Hematopoietic multipotent progenitor cell treated with erythropoietin and hydrocortisone succinate and interleukin-3 and kit ligand, for 15 days (in vitro differentiated cells): ENCODE measurements at places on chromosomes 2 and 18.

GRCh38 chr2:100409975-100410647, 7.4 kb downstream of the CHST10 start:
- no peak for DNase-seq

DNA sequence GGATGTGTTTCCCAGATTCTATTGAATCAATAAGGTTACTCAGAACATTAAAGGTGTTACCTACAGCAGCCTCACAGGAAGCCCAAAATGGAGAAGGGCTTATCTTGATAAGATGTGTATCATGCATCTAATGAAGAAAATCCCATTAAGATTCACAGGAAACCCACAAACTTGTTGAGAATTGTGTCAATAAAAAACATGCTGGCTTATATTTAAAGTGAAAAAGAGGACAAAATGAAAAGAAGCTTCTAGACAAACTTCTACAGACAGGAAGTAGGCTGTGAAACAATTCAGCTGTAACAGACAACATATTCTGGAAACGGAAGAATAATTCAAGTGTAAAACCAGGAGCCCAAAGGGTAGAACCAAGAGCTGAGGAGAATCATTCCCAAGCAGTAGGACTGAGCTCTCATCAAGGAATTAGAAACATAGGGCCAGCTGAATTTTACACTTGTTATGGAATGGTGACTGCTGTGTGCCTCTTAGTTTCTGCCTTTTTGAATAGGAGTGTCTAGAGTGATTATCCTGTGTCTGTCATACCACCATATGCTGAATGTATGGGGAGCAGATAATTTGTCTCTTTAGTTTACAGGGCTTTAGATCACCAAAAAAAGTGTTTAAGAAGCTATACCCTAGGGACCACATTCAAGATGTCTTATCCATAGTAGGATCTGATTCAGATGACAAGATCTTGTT, 9.6 kb downstream of the IMMT start:
- no peak for DNase-seq

DNA sequence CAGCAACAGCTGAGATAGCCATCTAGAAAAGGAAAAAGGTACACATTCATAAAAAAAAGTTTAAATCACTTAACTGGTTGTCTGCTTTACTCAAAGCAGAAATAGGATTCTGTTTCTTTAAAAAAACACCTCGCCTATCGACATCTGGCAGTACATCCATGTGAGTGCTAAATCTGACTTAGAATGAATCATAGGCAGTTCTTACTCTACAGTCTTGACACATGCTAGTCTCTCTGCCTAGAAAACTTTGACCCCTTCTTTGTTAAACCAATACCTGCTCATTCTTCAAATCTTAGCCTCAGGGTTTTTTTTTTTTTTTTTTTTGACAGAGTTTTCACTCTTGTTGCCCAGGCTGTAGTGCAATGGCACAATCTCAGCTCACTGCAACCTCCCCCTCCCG, 37.1 kb upstream of the GPR75 start:
- no peak for DNase-seq

DNA sequence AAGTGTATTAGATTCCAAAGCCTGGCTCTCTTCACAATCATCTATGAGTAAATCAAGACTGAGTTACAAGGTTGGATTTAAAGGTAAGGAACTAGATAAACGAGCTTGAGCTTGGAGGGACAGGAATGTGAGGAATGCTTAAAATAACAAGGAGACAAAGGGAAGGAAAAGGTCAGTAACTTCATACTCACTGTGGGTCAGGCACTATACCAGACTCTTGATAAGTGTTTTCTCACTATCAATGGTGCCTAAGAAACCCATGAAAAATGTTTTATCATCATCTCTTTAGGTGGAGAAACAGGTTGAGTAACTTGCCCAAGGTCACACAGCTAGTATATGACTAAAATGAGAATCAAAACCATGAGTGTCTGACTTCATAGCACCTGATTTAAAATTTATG, 212.1 kb downstream of the CDH2 start:
- no peak for DNase-seq

- no peak for DNase-seq
Observed at GRCh38 chr2:23607925-23608324, 222.9 kb downstream of the KLHL29 start.

GRCh38 chr2:237721458-237721857, 77.1 kb upstream of the RBM44 start:
- no peak for DNase-seq

GRCh38 chr2:222242532-222242931, 56.3 kb downstream of the PAX3 start:
- DNase-seq: no peak

GRCh38 chr18:32478317-32478716, 7.6 kb upstream of the GAREM1 start:
- DNase-seq: no peak

- DNase-seq: no peak
Observed at GRCh38 chr18:36411745-36412168, 114.2 kb downstream of the FHOD3 start.

GRCh38 chr2:159064446-159065301, 96.2 kb downstream of the TANC1 start:
- DNase-seq: no peak

DNA sequence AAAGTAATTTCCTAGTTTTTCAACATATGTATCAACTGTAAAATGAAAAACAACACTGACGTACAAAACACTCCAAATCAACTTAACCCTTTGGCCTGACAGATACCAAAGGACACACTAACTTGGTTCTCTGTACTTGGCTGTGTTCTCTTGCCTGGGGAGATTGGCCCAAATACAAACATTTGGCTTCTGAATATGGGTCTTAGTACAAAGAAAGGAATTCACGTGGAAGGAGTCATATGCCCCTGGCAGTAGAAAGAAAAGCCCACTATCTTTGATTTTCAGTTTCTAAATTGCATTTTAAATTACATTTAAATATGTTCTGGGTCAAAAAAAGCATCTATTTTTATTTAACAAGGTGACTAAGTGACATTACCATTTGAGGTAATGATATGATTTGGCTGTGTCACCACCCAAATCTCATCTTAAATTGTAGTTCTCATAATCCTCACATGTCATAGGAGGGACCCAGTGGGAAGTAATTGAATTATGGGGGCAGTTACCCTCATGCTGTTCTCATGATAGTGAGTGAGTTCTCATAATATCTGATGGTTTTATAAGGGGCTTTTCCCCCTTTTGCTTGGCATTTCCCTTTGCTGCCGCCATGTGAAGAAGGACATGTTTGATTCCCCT, 153.6 kb upstream of the CCDC195 start:
- DNase-seq: no peak

GRCh38 chr2:239945751-239946561, 79.2 kb downstream of the NDUFA10 start:
- no peak for DNase-seq

- DNase-seq: no peak
Observed at GRCh38 chr2:24423095-24423494, 62.8 kb upstream of the ITSN2 start.

DNA sequence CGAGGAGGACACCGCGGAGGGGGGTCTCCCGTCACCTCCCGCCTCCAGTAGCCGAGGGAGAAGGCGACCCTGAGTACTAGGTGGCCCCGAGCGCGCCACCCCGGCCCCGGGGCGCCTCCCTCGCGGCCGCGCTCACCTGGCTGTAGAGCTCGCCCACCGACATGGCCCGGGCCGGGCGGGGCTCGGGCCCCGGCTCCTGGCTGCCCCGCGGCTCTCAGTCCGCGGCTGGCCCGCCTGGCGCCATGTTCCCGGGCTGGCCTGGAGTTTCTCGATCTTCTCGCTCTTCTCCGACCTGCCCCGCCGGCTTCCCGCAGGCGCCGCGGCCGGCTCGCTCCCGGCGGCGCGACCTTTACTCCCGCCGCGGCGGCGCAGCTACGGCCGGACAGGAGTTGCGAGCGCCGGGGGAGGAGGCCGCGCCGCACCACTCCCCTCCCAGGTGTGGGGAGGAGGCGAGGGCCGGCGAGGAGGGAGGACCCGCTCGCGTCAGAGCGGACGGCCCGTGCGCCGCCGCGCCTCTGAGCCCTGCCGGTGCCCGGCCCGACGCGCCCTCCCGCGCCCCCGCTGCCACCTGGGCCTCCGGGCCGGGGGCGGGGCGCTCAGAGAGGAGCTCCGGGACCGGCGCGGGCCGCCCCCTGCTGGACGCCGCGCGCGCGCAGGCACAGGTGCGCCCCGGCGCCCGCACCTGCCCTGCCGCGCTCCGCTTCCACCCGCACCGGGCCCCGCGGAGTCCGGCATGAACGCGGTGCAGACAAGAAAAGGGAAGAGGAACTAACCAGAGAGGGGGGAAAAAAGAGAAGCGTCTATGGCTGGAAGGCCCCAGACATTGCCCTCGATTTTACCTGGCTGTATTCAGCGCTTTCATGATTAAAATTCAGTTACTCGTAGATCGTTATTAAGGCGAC, at the start of gene MYO5B:
Gene MYO5B, minus strand, starts transcription at position 517 of the 902 bp plus-strand sequence. Its CDS starts 354 bp downstream, at position 163.
- DNase-seq: no peak

DNA sequence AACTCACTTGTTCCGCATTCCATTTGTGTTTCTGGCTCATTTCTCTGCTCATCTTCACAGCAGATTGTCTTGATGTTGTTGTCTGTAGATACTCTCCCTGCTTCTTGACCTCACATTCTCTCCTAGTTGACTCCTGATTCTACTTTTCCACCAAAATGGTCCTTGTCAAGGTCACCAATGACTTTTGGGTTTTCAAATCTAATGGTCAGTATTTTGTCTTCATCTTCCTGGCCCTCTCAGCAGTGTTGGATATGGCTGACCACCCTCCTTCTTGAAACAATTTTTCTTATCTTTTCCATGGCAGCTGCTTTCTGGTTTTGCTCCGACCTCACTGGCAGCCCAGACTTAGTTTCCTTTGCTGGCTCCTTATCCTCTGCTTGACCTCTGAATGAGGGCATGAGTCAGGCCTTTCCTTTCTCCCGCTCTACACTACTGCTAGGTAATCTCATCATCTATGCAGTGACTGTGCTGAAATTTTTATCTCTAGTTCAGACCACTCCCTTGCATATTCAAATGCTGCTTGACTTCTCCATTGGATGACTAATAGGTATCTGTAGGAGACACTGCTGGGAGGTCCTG, 386.6 kb upstream of the SPRED2 start:
- no peak for DNase-seq

- no peak for DNase-seq
Observed at GRCh38 chr18:44636241-44636640, 44.4 kb upstream of the SETBP1 start.

- no peak for DNase-seq
Observed at GRCh38 chr2:235287375-235287733, 206.5 kb upstream of the AGAP1 start.

- no peak for DNase-seq
Observed at GRCh38 chr2:216302981-216303676, 69.2 kb downstream of the MARCHF4 start.

DNA sequence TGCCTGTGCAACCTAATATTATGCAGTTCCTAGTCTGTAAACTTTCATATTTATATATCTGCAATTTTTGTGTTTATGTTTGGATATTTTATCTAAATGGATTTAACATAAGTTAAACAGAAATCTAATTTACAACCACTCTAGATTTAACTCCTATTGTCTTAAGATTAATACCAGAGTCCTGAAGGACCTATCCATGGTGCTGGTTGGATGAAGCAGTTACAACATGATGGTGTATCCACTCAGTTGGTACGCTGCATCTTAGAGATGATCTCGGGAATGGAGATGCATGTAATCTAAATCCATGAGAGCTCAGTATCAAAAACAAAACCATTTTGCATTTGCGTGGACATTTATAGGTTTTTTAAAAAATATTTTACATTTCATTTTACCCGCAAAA, 745.9 kb upstream of the SLC8A1 start:
- no peak for DNase-seq

DNA sequence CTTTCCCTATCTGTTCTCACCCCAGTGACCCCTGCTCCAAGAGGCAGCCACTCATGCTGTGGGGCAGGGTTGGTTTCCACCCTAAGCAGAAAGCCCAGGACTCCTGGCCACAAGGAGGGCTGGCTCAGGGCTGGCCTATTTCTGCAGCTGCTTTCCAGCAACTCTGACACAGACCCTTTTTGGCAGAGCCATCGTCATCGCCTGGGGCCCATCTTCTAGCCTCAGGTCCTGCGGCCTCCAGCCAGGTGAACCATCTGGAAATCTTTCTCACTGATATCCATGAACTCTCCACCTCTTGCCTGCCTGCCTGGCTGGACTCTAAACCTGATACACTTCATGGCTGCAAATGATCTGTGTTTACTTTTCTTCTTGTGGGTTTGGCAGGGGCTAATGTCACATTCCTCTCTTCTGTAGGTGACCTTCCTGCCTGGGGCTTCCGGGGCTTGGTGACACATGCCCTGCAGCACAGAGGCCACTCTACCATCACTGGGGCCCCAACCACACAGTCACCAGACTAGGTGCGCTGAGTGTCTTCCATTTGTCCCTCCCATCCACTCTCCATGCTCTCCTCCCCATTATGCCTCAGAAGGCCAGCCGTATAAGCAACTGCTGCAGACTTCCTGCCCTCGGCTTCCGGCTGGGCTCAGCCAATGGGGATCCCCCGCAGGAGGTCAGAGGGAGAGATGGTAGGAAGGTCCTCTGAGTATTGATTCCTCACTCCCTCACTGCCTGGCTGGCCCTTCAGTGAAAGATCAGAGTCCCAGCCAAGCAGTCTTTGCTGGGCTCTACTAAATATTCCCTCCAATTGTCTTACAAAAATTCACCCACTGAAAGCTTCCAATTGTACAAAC, 9.7 kb upstream of the COPS8 start:
- no peak for DNase-seq

DNA sequence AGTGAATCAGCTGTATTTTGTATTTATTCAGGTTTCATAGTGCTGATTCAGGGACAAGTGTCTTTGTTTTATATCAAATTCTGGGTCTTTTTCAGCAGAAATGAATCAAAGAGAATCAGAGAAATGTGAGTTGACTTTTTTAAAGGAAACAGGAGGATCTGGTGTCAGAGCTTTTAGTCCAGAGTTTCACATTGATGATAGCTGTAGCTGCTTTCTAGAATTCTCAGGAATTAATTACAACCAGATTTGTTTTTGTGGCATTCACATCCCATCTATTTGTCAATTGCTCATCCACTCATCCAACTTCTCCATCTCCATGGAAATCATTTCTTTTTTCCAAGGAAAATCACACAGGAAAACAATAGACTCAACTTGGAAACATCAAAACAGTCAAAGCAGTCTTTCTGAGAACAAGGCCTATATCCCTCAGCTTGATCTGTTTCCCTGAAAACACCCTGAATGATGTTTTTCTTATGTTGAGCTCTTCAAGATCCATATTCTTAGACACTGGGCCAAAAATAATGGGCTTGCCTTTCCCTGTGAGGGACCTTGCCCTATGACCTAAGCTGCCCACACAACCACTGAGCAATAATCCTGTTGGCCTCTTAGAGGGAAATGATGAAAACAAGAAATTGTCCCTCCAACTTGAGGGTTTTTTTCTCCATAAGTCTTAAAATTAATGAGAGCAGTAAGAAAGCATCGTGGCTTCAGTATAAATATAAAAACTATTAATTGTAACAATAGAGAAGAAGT, 249.5 kb upstream of the FN1 start:
- no peak for DNase-seq

DNA sequence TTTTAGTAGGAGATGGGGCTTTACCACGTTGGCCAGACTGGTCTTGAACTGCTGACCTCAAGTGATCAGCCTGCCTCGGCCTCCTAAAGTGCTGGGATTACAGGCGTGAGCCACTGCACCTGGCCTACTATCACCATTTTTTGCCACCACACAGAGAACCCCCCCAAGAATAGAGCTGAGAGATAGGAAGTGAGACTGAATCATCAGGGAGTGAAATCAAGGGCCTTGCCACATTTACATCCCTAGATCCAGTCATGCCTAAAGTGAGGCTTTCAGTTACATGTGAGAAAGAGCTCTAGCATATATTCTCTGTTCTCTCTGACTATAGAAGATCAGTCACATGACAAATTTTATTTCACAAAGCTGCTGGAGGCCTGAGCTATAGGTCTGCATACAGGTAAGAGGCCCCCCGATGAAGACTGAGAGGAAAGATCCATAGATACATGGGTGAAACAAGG, 28.0 kb upstream of the KCMF1 start:
- no peak for DNase-seq

- DNase-seq: no peak
Observed at GRCh38 chr2:203662951-203663350, 43.5 kb upstream of the CD28 start.
